Activated gamma-delta T cell (primary cell): ENCODE measurements at places on chromosomes 13 and 19.

DNA sequence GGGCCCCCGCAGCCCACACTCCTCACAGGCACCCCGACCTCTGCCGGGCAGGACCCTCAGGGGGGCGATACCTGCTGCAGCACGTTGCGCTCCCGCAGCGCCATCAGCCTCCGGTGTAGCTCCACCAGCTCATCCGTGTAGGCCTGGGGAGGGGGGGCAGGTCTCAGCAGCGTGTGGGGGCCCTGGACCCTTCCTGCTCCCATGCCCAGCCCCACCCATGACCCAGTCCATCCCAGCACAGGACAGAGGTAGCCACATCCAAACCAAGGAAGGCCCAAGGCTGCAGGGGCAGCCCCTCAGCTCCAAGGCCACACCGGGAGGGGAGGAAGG, 66.5 kb downstream of the MLLT1 start:
- no peak for DNase-seq

GRCh38 chr13:103884101-103884723, 818.0 kb upstream of the SLC10A2 start:
- no peak for DNase-seq

DNA sequence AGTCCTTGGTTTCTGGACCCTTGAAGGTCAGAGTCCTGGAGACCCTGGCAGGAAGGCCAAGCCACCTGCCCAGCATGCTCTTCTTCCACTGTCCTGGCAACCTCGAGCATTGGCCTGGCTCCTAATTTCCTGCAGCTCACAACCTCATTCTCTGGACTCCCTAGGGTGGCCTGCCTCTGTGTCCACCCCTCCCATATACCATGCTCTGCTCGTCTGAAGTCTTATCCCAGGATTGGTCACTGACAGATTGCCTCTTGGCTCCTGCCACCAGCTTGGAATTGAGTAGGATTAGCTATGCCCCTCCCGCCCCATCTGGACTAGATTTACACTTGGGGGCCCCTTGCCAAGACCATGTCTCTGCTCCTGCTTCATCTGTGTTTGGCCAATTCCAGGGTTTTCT, 17.1 kb upstream of the WASF3 start:
- DNase-seq, result no peak

GRCh38 chr19:13150931-13151604, 857 bp downstream of the IER2 start:
- no peak for DNase-seq

DNA sequence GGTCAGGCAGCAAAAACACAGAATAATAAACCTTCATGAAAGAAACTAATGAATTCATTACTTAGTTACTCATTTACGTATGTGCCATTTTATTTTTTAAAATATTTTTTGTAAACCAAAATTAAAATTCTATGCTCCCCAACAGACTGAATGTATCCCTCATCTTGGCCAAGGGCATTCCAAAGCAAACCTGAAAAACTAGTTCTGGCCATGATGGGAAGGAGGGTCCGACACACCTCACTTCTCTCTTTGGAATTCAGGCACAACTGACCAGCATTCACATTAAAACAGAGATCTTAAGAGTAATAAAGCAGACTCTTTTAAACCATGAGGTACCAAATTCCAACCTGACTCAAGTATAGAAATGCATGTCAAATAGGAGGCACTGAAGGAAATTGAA, 1576.9 kb upstream of the SPRY2 start:
- no peak for DNase-seq

DNA sequence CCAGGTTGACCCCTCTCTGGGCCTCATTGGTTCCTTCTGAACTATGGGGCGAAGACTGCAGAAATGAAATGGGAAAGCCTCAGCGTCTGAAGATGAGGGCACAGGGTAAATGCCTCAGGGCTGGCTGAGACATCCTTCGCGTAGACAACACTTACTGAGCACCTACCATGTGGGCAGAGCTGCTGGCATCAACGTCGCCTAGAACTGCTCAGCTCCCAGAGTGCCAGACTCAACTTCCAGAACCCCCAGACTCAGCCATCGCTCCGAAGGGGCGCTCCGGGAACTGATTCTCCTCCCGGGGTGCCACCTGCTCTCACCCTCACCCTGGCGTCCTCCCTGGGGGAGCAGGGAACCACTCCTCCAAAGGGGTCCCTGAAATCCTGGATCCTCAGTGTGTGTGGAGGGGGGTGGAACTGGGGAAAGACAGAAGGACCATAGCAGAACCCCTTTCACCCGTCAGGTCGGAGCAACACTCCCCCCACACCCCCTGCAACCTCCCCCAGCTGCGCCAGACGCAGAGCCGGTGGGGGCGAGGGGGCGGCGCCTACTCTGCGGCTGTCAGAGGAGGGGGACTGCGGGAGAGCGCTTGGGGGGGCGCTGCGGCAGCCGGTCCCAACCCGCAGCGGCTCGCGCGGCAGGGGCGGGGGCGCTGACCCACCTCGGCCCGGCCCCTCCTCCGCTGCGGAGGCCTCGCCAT, 8.2 kb upstream of the NFIC start:
- no peak for DNase-seq

DNA sequence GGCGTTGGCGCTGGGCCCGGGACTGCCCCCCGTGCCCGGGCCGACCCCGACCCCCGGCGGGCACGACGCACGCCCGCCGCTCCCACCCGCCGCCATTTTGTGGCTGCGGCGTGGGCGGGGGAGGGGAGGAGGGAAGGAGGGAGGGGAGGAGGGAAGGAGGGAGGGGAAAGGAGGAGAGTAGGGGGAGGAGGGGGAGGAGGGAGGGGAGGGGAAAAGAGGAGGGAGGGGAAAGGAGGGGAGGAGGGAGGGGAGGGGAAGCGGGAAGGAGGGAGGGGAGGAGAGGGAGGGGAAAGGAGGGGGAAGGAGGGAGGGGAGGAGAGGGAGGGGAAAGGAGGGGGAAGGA, at the start of gene BTBD2:
Gene BTBD2 (minus strand): TSS at position 107 of the 343 bp plus-strand sequence. CDS start 11 bp downstream, at position 96.
- no peak for DNase-seq

DNA sequence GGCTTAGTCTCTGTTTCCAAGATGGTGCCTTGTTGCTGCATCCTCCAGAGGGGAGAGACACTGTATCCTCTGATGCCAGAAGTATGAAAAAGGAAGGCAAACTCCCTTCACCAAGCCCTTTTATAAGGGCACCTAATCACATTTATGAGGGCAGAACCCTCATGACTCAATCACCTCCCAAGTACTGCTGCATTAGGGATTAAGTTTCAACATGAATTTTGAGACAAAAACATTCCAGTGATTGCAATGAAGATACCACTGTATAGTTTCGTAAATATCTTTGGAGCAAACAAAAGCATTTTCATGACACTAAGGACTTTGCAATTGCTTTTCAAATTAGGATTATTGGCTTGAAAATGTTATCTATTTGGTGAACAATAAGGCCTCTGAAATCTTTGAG, 63.8 kb downstream of the RNF17 start:
- DNase-seq, result no peak

DNA sequence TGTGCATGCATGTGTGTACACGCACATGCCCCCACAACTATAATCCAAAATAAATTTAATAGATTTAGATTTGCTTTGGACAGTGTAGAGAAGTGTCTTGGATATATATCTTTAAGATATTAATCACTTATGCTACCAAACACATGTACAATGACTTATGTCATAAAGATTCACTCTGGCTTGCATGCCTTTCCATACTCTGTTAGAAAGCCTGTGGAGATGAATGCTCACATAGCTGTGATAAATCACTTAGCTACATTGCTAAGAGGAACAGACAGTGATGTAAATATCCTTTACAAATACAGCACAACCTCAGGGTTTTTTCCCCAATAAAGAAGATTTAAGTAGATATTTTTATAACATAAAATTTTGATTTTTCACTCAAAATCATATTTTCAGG, 2484.8 kb upstream of the PCDH20 start:
- no peak for DNase-seq

DNA sequence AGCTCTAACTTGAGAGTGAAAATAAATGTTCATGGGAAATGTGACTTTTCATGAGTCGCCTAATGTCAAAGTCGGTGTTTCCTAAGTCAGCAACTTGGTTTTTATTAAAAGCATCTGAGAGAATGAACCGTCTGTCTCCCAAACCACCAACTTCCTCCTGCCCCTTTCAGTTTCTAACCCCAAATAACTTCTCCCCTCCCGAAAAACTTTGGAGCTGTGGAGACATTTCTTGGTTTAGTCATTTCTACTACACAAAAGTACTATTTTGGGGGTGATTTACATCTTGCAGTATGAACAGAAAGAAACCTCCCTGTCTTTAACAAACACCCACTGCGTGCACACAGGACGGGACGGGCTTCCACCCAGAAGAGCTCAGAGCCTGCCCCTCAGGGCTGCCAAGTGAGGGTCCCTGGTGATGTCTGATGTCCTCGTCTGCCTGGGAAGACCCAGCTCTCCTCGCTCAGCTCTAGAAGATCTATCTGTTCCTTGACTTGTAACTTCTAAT, 65.0 kb downstream of the RASA3 start:
- no peak for DNase-seq

- DNase-seq, result no peak
Measured at GRCh38 chr13:99314640-99315176, 7.5 kb upstream of the GPR183 start.

DNA sequence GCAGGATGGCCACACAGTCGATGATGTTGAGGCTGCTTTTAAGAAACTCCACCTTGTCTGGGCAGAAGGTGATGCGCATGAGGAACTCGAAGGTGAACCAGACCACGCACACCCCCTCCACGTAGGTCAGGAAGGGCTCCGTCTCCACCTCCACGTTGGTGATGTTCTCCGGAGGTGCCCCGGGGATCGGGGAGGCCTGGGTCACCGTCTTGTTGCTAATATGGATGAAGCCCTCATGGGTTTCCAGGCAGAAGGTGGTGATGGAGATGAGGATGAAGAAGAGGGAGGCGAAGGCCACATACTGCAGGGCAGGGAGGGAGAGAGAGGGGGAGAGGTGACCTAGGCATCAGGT, 5.4 kb downstream of the KCNC3 start:
- DNase-seq, result no peak
